Lower lobe of right lung (tissue), 2 donors: ENCODE measurements at places on chromosomes 12 and 14. TPM values are rescaled to one million over a fixed set of nuclear protein-coding genes. Genes with fewer than 3 reads are reported as not detected.

Gene MIP
- not detected for total RNA-seq

GRCh38 chr14:24381363-24382063, 13.5 kb downstream of the NFATC4 start:
- no peaks in the 10 kb centered on the region for H3K36me3 ChIP-seq
- H3K4me1 ChIP-seq = no peaks in the 10 kb centered on the region
- no peaks in the 10 kb centered on the region for H3K27me3 ChIP-seq
- H3K4me3 ChIP-seq = no peak overlapping the region
- DNase-seq = no peak

DNA sequence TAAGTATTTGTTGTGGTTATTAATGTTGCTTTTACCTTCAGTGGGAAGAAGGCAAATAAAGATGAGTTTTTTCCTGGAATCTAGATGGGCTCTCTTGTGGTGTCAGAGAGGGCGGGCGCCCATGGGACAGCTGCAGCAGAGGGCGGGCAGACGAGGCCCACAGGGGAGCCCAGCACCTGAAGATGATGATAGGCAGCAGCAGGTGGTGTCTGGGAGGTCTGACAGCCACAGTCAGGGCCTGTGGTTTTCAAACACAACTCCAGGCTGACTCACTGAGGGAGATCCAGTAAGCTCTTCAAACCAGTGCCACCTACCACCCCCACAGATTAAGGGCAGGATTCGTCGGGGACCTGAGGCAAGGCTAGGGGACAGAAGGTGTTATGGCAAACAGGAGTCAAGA, 42.8 kb downstream of the NKX2-1 start:
- no peaks in the 10 kb centered on the region for H3K4me1 ChIP-seq
- peaks cover 16% of the 10 kb centered on the region for H3K36me3 ChIP-seq
- no peaks in the 10 kb centered on the region for H3K27me3 ChIP-seq
- no peak overlapping the region for H3K4me3 ChIP-seq
- DNase-seq = no peak

Gene SLC5A8
- 1.3 TPM for total RNA-seq

Gene TAS2R31
- 1.9 TPM for total RNA-seq

- DNase-seq = no peak
- no peak overlapping the region for H3K4me3 ChIP-seq
- peak overlapping the region; percentile 76 for H3K27ac ChIP-seq
- no peaks in the 10 kb centered on the region for H3K27me3 ChIP-seq
- H3K36me3 ChIP-seq = no peaks in the 10 kb centered on the region
Observed at GRCh38 chr14:68806526-68807147, 13.8 kb upstream of the ZFP36L1 start.

Gene ATP2B1
- total RNA-seq = 34.5 TPM

DNA sequence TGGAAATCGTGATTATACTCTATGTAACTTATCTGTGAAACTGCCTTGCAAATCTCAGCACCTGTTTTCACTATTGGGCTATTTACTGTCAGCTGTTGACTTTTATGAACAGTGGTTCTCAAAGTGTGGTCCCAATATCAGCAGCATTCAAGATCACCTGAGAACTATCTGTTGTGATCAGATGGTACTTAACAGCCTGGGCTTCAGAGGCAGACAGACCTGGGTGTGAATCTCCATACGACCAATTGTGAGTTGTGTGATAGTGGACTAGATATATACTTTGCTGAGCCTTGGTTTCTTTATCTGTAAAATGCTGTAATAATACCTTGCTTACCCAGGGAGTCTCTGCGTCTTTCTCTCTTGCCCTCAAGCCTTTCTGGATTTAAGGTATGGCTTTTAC, 105.1 kb downstream of the ERGIC2 start:
- DNase-seq = no peak
- no peaks in the 10 kb centered on the region for H3K36me3 ChIP-seq
- H3K27me3 ChIP-seq = no peaks in the 10 kb centered on the region
- no peak overlapping the region for H3K27ac ChIP-seq
- no peaks in the 10 kb centered on the region for H3K4me1 ChIP-seq

DNA sequence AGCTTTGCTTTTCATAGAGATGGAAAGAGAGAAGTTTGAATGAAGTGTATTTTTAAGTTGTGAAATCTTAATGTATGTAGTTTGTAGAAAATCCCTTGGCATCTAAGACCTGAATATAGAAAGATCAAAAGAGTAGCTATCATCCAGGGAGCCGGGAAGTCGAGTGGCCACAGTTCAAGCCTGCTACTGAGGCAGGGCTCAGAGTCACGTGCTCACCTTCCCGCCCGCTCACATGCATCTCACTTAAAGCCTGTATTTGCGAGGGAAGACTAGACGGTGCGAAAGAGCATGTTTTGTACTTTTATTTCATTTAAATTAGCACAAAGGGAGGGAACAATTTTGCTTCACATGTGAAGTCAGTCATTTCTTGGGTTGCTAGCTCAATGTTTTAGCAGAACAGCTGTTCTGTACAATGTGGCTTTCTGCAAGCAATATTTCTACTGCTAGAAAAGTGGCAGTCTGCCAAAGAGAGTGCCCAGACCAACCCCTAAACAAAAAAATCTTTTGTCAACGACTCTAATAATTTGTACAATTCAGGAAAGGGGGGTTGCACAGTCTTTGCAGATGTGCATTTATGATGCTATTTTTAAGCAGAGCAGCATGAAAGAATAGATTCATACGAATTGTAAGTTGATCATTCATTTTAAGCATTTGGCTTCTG, 290.7 kb downstream of the NPAS3 start:
- no peak overlapping the region for H3K27ac ChIP-seq
- H3K27me3 ChIP-seq = no peaks in the 10 kb centered on the region
- H3K4me3 ChIP-seq = no peak overlapping the region
- H3K4me1 ChIP-seq = no peaks in the 10 kb centered on the region

DNA sequence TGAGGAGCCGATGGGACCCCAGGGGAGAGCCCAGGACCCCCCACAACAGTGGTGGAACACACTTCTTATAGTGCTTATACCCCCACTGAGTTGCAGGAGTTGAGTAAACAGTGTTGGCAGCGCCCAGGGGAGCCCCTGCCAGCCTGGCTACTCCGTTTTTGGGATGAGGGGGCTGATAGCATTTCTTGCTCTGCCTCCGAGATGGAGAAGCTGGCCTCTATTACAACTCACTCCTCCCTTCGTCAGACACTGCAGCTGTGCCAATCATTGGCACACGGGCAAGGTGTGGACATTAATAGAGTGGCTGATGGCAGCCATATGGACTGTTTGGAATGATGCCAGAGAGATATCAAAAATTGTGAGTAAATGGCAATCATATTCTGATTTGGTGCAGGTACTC, 94.9 kb upstream of the TMPO start:
- no peaks in the 10 kb centered on the region for H3K36me3 ChIP-seq
- no peak overlapping the region for H3K27ac ChIP-seq
- DNase-seq = no peak
- H3K4me1 ChIP-seq = peaks cover 42% of the 10 kb centered on the region
- H3K27me3 ChIP-seq = no peaks in the 10 kb centered on the region
- H3K4me3 ChIP-seq = no peak overlapping the region

DNA sequence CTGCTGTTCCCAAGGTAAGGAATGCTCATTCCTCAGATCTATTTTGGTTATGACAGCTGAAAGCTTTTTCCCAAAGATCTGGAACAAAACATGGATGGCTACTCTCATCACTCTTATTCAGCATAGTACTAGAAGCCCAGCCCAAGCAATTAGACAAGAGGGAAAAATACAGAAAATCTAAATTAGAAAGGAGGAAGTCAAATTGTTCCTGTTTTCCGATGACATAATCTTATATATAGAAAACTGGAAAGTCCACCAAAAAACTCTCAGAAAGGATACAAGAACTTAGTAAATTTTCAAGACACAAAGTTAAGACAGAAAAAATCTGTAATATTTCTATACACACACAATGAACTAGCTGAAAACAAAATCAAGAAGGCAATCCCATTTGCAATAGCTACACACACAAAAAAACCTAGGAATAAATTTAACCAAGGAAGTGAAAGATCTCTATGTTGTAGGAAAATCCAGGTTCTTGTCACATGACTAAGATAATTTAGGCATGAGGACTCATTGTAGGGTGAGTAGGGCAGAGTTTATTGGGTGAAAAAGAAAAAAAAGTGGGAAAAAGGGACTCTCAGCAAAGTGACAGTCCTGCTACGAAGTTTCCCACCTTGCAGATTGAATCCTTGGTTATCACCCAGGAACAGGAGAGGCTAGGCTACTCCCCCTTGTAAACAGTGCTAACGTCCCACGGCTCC, 28.6 kb upstream of the KLRB1 start:
- H3K36me3 ChIP-seq = no peaks in the 10 kb centered on the region
- no peak overlapping the region for H3K4me3 ChIP-seq
- H3K4me1 ChIP-seq = peaks cover 19% of the 10 kb centered on the region

- H3K4me3 ChIP-seq = no peak overlapping the region
- H3K27me3 ChIP-seq = peaks cover 16% of the 10 kb centered on the region
- no peaks in the 10 kb centered on the region for H3K4me1 ChIP-seq
- no peak for DNase-seq
Observed at GRCh38 chr14:95703805-95704204, 10.1 kb downstream of the TCL1A start.

Gene RILPL1
- 14.4 TPM for total RNA-seq

DNA sequence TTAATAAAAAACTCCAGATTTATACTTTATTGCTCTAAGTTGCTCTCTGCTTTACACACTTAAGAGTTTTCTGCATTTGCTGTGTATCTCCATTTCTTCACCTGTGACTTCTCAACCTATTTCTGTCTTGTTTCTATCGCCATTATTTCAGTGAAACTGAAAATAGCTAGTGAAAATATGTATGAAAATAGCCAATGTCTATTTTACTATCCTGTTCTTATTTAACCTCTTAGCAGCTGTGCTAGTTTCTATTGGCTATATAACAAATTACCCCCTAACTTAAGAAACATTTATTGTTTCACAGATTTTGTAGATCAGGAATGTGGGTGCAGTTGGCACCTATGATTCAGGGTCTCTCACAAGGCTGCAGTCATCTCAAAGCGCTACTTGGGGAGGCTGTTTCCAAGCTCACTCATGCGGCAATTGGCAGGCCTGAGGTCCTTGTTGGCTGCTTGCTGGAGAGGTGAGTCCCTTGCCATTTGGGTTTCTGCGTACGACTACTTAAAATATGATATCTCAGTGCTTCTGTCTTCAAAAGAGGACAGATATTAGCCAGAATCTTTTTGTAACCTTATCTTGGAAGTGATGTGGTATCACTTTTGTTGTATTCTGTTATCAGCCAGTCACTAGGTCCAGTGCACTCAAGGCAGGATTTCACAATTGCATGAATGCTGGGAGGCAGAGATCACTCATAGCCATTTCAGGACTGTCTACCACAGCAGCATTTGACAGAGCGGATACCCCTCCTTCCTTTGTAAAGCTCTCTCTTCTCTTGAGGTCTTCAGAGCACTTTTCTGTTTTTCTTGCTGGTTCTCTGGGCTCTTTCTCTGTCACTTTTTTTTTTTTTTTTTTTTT, 7.2 kb downstream of the ERC1 start:
- no peak overlapping the region for H3K4me3 ChIP-seq
- no peak for DNase-seq
- H3K4me1 ChIP-seq = peaks cover 13% of the 10 kb centered on the region

DNA sequence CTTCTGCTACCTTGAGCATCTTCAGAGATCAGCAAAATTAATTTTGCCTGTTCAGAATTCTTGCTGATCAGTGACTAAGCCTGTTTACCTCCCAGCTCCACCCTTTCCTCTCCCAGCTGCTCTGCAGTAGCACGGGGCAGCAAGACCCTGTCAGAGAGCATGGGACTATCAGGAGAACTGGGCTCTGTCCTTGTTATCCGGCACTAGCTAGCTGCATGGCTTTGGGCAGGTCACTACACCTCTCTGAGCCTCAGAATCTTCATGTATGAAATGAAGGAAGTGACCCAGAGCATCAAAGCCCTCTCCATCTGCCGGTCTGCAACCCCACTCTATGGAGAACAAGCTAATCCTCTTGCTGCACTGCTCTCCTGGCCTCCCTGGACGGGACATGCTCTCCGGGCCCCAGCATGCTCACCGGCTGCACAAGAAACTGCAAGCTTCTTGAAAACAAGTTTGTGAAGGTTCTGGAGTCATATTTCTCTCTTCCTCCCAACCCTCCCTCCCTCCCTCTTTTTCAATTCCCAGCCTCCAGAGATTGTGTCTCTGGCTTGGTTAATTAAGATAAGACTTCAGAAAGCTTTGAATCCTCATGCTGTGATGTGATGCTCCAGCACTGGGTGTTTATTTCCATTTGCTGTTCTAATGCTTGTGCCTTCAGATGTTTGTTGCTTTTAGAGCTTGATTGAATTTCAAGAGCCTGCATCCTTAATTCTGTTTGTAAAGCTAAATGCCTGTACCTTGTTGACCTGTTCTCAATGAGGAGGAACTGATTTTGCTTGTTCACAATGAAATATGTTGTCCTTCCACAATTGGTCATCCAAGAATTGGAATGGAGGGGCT, 101.1 kb downstream of the CRACR2A start:
- no peak for DNase-seq
- H3K36me3 ChIP-seq = peaks cover 10% of the 10 kb centered on the region
- H3K4me1 ChIP-seq = no peaks in the 10 kb centered on the region
- H3K27me3 ChIP-seq = no peaks in the 10 kb centered on the region

GRCh38 chr12:57836442-57837375, 9.8 kb downstream of the CTDSP2 start:
- H3K4me1 ChIP-seq = peaks cover 100% of the 10 kb centered on the region
- H3K4me3 ChIP-seq = peak overlapping the region; percentile 41
- H3K27me3 ChIP-seq = no peaks in the 10 kb centered on the region
- H3K36me3 ChIP-seq = peaks cover 10% of the 10 kb centered on the region

DNA sequence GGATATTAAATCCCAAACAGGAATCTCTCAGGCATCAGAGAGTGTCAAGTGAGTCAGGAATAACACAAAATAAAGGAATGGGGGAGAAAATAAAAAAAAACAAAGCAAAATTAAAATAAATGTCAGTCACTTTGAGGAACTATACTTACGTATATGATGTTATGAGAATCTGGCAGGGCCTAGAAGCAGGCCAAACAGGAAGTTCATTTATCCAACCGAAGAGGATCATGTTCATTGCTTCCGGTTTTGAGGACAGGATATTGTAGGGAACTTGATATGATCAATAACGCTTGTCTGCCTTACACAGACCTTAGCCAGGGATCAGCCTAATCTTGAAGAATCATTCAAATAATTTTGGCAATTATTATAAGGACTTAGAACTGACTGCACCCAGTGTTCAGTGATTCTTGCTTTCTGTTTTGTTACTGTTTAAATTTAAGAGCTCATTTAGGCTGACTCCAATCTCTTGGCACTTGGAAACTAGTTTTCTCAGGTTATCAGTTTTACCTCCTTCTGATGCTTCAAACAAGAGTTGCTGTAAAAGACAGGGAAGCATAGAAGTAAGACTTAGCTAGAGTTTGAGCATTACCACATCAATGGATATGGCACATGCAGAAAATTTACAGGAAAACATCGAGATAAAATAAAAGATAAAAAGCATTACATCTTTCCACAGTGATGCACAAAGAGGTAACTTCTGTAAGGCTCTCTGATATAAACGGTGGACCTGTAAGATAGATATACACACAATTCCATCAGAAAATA, 53.4 kb downstream of the ZFC3H1 start:
- H3K4me3 ChIP-seq = no peak overlapping the region
- H3K36me3 ChIP-seq = peaks cover 87% of the 10 kb centered on the region
- H3K4me1 ChIP-seq = no peaks in the 10 kb centered on the region
- no peak for DNase-seq
- no peaks in the 10 kb centered on the region for H3K27me3 ChIP-seq

- H3K4me3 ChIP-seq = no peak overlapping the region
- no peaks in the 10 kb centered on the region for H3K27me3 ChIP-seq
- H3K4me1 ChIP-seq = no peaks in the 10 kb centered on the region
Observed at GRCh38 chr14:85038526-85039352, 491.2 kb upstream of the FLRT2 start.

GRCh38 chr14:65483647-65484046, 71.1 kb downstream of the FUT8 start:
- H3K27me3 ChIP-seq = no peaks in the 10 kb centered on the region
- H3K36me3 ChIP-seq = no peaks in the 10 kb centered on the region
- no peak for DNase-seq
- H3K27ac ChIP-seq = no peak overlapping the region
- H3K4me1 ChIP-seq = no peaks in the 10 kb centered on the region

Gene TAMALIN
- total RNA-seq = 85.5 TPM

Gene NKX2-1
- 180 TPM for total RNA-seq
